SHP77 treated with DMSO at 0.1 percent for 48 hours (cell line): ENCODE measurements at places on chromosomes 16 and 17.

GRCh38 chr16:66616592-66616991, 12.1 kb downstream of the CMTM3 start:
- DNase-seq, result no peak

- DNase-seq, result no peak
Observed at GRCh38 chr16:85856585-85856984, 42.4 kb upstream of the IRF8 start.

- no peak for DNase-seq
Observed at GRCh38 chr17:18947866-18948265, 4.1 kb upstream of the SLC5A10 start.

DNA sequence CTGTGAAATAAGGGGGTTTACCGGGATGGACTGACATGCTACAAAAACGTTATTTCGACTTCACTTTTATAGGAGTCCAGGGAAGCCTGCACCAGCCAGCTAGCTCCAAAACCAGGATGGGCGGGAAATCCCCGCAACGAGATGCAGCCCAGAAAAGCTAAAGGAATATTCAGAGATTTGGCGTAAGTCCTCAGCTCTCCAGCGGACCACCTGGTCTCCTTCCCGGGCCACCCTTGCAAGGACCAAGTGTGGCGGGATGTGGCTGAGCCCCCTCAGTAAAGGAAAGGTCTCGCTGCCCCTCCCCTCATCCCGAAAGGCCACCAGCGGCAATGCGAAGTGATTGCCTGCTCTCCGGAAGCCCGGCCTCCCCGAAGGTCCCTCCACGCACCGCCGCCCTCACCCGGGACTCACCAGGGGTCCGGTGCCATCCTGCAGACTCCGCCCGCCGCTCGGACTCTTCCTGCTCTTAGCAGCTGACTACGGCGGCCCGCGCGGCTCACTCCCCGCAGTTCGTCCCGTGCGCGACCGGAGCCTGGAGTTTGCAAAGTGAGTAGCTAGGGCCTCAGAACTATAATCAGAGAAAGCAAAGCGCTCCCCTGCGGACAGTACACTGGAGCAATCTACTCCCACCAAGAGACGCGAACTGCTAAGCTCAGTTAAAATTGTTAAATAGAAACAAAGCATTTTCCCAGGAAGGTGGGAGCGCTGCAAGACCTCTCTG, at the start of gene STX8:
Gene STX8 (minus strand): TSS at position 440 of the 721 bp plus-strand sequence. CDS start 12 bp downstream, at position 428.
- peak; percentile 88 for DNase-seq

DNA sequence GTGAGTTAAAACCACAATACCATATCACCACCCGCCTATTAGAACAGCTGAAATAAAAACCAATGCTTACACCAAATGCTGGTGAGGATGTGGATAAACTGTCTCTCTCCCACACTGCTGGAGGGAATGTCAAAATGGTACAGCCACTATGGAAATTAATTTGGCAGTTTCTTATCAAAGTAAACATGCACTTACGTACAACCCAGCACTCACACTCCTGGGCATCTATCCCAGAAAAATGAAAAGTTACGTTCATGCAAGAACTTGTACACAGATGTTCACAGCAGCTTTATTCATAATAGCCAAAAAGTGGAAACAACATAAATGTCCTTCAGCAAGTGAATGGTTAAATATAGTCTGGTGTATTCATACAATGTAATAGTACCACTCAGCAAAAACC, 173.2 kb upstream of the MYOCD start:
- DNase-seq, result no peak

DNA sequence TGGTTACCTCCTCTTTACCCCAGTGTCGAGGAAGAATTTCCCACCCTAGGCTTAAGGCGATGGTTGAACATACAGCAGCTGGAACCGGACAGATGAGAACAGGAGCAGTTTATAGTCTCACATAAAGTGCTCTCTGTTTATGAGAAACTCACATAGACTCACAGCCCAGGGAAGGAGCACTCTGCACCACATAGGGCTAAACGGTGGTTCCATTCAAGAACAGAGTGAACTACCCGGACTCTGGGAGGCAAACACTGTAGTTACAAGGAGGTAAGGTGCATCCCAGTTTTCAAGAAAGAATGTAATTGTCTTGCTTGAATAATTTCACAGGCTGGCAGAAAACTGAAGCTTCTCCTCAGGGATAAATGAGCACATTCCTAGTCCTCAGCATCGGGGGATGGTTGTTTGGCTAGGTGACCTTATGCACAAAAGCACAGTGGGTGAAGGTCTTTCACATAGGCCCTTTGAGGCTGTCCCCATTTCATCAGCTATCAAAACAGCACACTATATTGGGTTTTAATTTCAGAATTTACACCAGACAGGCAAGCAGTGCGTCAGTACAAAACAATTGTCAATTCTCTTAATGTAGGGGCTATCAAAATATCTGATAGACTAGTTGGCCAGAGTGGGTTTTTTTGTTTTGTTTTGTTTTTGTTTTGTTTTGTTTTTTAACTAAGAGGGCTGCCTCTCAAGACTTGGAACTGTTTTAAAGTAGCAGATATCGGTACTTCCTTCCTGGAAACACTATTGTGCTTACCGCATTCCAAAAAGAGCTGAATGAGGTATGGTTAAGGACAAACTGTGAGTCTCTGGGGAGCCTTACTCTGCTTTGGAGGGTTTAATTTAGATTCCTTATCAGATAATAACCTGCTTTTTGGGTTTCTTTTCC, 918.1 kb upstream of the CDH8 start:
- DNase-seq, result no peak

DNA sequence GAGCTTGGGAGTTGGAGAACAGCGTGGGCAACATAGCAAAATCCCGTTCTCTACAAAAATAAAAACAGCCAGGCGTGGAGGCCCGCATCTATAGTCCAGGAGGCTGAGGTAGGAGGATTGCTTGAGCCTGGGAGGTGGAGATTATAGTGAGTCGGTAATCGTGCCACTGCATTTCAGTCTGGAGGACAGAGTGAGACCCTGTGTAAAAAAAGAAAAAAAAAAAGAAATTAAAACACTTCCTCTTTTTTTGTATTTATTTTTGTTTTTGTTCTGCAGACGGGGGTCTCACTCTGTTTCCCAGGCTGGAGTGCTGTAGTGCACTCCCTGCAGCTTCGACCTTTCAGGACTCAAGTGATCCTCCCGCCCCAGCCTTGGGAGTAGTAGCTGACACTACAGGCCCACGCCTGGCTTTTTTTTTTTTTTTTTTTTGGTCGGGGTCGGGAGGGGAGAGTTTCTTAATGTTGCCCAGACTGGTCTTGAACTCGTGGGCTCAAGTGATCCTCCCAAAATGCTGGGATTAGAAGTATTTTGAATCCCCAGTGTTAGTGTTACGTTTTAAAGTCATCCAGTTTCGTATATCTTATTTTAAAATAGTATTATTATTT, 1.5 kb downstream of the IST1 start:
- DNase-seq, result no peak

DNA sequence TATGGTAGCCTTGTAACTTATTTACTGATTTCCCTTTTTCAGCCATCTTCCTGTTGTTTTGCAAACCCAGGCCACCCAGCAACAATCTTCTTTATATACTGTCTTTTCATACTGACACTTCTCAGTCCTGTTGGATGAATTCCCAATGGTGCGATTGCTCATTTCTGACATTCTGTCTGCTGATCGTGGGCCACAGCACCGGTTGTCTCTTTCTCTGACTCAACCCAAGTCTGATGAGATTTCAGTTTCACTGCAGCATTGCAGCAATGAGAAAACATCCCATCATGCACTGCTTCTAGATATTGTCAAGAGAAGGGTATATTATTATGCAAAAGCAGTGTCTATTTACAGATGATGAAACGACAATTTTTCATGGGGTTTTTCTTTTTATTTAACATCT, 349.2 kb upstream of the HSBP1 start:
- DNase-seq, result no peak
